ENCODE measurements at places on chromosomes 2 and 18. TPM values are rescaled to one million over a fixed set of nuclear protein-coding genes. Genes with fewer than 3 reads are reported as not detected.

Gene SLC30A3
- not detected for total RNA-seq

Gene CHRNG
- total RNA-seq, result not detected

Gene AMER3
- 0.40 TPM for total RNA-seq

Gene DCDC2C
- not detected for total RNA-seq
